Stimulated activated CD8-positive, alpha-beta memory T cell treated with anti-CD3 and anti-CD28 coated beads, Interleukin-7, amount 100 ng/mL, for 4 hours (primary cell): ENCODE measurements at places on chromosomes 7 and 10.

- no peak for DNase-seq
These were observed 147.1 kb downstream of the BUB3 start for GRCh38 chr10:123301077-123301857.

DNA sequence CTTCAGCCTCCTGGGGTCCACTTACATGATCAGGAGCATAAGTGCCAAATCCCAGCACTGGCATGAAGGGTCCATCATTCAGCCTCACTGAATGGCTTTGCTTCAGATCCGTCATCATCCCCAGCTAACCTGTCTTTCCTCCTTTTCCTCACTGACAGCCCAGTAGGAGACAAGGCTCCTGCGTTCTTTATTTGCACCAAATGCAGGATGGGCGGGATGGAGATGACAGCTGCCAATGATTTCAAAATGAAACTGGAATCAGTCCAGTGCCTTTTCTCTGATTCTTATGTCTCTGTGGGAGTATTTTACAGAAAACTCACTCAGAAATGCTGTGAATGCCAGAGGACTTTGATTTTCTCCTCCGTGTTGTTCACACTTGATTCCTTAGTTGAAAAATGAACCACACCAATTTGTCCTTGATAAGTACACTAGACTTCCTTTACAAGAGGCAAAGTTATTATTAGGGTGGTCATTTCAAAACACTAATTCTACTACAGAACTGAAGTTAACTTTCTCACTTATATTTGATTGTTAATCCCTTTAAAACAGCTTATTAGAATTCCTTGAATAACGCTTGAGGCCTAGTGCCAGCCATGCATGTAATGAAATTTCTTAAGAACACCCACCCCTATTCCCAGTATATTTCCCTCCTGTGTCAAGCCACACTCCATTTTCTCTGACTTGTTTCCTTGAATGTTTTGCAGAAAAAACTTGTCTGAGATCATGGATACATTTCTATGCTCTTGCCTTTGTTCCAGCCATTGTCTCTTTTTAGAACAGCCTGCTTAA is at the start of gene AKR1C8:
Gene AKR1C8 (minus strand): TSS at position 164 of the 789 bp plus-strand sequence. CDS start 46 bp downstream, at position 118.
- DNase-seq: no peak

- DNase-seq: no peak
These were observed 99.9 kb downstream of the CNTNAP2 start for GRCh38 chr7:146216396-146217041.

- no peak for DNase-seq
These were observed 54.7 kb downstream of the PWWP2B start for GRCh38 chr10:132451506-132452215.

DNA sequence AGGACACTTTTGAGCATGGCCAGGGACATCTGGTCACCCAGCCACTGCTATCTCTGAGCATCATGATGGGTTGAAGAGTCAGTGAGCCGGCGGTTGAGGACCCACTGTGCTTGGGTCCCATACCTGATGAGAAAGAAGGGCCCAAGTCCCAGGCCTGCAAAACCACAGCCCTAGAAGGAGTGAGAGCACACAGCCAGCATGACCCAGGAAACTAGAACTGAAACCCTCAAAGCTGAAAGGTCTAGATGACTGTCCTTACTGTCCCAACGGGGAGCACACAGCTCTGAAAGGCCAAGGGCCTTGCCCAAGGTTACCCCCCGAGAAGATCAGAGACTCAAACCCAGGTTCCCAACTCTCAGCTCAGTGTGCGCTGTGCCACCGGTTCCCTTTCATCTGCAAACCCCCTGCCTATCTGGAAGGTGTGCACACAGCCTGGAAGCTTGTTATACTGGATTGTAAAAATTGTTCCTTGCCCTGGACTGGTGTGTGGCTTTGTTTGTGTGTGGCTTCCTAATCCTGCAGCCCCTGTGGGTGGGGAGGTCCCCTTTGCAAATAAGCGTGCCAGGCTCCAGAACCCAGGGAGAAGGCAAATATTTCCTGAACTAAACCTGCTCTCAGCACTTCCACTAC is 22.6 kb upstream of the PSAP start:
- DNase-seq: no peak

GRCh38 chr7:132482866-132483265 is 93.4 kb downstream of the PLXNA4 start:
- DNase-seq: no peak

- no peak for DNase-seq
These were observed 222.9 kb downstream of the DNAJB6 start for GRCh38 chr7:157559596-157560257.

DNA sequence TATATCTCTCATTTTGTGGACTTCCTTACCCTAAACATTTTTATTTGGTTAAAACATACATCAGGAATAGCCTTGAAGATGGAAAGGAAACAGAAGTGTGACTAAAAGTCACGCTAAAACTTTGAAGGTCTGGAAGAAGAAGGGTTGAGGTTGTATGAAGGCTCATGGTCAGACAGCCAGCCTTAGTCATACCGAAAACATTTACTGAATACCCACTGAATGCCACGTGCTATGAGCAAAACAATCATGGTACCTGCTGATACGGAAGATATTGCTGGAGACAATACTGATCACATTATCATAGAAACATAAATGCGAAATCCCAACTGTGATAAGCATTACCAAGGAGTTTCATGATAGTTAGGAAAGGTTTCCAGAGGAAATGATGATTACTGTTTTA is 64.0 kb downstream of the PDZD8 start:
- DNase-seq: no peak

DNA sequence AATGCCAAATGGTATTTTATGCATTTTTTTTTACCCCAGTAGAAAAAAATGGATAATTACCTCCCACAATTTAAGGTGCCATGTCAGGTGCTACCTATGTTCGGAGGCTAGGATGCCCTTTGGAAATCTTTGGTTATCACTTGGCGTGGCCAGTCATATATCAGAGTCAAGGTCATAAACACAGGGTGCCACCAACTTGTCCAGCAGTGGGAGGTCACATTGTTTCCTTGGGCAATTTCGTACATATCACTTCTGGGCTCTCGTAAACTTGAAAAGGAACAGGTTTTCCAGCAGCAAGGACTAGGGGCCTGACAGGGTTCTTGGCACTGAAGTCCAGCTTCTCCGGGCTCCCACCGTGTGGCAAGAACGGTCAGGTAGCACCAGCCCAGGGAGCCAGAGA is 48.0 kb upstream of the BHLHA15 start:
- DNase-seq: no peak

GRCh38 chr7:128114806-128115205 is 83.6 kb upstream of the LRRC4 start:
- no peak for DNase-seq

- DNase-seq: peak; percentile 52
These were observed 20.2 kb upstream of the TMEM178B start for GRCh38 chr7:141053626-141054025.

GRCh38 chr7:72042855-72043254 is 369.3 kb downstream of the CALN1 start:
- DNase-seq: no peak

DNA sequence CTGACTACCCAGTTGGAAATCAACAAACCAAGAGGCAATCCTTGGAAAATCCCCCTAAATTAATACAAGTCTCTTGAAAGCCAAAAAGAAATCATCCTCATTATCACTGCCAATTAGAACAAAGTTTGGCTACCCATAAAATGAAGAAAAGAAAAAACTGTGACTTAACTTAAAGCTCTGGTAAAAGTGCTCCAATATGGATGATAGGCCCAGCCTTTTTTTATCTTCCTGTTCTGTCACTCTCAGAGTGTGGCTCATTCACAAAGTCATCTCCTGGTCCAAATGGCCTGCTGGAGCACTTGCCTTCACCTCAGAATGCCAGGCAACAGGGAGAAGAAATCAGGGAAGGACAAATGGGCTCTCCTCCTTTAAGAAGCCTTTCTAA is 155.1 kb upstream of the GHITM start:
- no peak for DNase-seq

DNA sequence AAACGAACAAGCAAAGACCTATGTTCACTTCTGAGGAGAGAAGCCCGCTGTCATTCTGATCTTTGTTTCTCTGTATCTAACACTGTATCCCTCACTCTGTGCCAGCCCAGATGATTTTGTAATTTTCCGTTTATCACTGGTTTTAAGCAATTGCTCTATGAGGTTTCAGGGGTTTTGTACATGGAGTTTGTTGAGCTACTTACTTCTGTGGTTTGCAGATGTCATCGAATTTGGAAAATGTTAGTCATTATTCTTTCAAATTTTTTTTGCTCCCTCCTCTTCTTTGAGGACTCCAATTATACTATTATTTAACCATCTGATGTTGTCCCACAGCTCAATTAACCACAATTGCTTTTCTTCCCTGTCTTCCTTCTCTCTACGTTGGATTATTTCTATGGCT is 650.9 kb upstream of the IGFBP3 start:
- no peak for DNase-seq

DNA sequence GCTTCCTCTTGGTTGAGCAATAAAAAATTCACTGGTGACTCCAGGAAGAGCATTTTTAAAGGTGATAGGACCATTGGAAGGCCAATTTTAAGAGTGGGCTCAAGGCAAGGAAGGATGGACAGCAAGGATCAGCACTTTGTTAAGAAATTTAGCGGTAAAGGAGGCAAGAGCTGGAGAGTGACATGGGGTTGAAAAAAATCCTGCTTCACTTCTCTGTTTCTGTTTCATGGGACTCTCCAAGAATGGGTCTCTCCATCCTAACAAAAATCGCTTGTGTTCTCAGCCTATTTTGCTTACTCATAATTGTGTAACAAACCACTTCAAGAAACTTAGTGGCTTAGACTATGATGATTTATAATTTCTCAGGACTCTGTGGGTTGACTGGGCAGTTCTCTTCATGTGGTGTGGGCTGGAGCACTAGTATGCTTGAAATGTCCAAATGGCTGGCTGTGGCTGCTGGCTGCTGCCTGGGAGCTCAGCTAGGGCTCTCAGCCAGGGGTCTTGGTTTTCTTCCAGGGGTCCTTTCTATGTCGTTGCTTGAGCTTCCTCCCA is 59.8 kb upstream of the ZNRF2 start:
- DNase-seq: no peak

- DNase-seq: no peak
These were observed 61.6 kb upstream of the BTRC start for GRCh38 chr10:101292194-101293006.

DNA sequence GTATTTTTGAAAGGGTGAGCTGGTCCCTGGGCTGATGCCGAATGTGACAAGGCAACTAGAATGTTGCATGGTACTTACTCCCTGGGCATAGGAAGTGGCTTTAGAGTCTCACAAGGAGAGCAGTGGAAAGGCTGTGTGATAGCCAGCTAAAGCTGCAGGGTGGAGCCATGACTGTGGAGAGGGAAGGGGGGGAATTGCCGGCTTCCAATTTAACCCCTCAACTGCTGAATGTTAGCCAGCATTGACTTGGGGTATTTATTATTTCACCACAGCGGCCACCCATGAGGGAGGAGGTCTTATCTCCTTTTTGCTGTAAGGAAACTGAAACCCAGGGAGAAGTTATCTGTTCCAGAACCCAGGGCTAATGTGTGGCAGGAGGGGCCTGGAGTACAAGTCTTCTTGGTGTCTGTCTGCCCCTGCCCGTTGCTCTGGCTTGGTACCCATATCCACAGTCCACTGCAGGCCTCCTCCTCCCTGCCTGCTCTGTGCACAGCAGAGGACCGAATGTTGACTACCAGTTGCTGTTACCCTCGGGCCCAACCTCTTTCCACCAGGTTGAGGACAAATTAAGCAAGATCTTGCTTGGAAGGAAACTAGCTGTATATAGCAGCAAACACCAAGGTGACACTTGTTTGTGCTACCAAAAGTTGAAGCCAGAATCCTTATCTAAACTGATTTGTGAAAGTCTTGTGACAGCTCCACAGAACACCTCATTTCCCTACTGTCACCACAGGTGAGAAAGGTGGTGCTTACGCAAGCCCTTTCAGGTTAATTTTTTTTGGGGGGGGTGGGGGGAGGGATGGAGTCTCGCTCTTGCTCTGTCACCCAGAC is 37.6 kb downstream of the WBP1L start:
- no peak for DNase-seq

DNA sequence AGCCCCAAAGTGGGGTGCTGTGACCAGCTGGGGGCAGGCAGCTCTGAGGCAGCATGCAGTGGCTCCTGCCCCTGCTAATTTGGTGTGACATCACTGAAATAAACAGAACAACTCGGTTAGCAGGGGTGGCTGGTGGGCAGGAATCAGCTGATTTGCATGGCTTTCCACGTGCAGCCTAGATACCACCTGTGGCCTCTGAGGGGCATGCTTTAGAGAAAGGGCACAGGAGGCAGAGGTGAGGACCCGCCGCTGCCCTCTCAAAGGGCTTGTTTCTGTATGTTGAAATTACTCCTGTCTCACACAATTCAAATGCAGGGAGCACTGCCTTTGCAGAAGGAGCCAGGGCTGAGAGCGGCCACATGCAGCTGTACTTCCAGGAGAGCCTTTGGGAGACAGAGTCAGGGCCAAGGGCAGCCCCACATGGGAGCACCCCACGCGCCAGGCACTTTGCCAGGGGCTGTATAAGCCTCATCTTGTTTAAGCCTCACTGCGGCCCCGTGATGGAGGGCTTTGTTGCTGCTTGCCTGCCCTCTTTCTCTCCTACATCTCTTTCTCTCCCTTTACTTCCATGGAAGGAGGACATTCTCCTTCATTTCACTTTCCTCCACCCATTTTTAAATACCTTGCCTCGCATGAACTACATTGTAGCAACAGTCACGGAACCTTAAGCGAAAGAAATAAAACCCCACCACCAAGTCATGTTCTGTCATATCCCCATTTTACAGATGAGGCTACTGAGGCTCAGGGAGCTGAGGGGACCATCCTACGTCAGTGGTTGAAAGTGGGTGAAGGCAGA is 137.7 kb downstream of the ZMIZ1 start:
- DNase-seq: no peak

DNA sequence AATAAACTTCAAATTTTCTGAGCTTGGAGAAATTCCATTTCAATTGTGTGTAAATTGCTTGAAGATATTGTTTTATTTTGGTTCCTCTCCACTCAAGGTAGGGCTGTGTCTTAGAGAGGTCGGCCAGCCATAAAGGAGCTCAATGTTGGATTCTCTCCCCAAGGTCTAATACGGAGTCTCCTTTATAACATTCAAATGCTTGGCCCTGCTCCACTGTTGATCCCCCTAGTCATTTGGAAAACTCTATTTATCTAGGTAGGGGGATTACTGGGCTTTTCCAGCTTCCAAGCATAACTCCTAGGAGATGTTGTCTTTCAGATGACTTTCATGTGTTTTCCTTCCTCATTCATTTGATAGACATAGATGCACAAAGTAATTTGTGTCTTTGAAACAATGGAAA is 170.9 kb downstream of the LRMDA start:
- no peak for DNase-seq

GRCh38 chr10:96513305-96513697 is 425 bp downstream of the TLL2 start:
- peak; percentile 27 for DNase-seq

- DNase-seq: no peak
These were observed 2.9 kb downstream of the PRXL2A start for GRCh38 chr10:80411267-80411668.
